ENCODE measurements at places on chromosomes 6 and 20. TPM values are rescaled to one million over a fixed set of nuclear protein-coding genes. Genes with fewer than 3 reads are reported as not detected.
A peak's percentile ranks its signal among the peaks of the same experiment; 100 is the strongest.

GRCh38 chr6:33440649-33441309 is 13.6 kb upstream of the ZBTB9 start:
- no peak for DNase-seq

GRCh38 chr6:38805127-38805655 is 90.1 kb downstream of the DNAH8 start:
- no peak for DNase-seq

- DNase-seq, result no peak
Observed at GRCh38 chr6:13664703-13665352, 46.8 kb downstream of the RANBP9 start.

- peak; percentile 46 for DNase-seq
Observed at GRCh38 chr6:118581489-118581959, 33.4 kb downstream of the PLN start.

DNA sequence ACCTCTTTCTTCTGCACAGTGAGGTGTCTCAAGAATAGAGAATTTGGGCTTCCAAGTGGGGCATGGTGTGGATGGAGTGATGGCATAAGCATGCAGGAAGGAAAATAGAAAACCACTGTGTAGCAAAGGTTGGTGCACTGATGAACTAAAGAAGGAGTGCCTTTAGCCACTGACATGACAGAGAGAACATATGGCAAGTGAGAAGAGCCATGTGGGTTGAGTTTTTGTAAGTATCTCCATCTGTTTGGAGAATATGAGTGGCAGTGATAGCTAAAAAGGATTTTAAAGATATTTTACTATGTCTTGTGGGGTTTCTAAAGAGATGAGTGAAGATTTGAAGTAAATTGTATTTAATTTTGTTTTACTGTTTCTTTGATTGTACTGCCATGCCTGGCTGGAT is 160.5 kb upstream of the GRIK2 start:
- no peak for DNase-seq

DNA sequence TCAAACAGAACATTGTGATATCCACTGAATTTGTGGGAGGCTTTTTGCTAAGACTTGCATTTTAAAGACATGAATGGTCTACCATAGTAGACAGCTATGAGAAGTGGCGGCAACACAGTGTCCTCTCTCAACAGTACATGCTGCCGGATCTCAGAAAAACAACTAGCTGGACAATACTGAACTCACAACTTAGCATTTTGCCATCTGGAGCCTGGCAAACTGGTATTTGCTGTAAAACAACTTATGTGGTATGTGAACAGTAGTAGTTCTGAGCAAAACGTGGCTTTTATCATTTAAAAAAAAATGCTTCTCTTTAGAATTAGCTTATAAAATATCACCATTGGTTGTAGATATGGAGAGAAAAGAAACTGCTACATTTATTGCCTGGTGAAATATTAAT is 3.3 kb upstream of the PXDC1 start:
- no peak for DNase-seq

GRCh38 chr6:78554341-78554740 is 313.0 kb upstream of the IRAK1BP1 start:
- no peak for DNase-seq

DNA sequence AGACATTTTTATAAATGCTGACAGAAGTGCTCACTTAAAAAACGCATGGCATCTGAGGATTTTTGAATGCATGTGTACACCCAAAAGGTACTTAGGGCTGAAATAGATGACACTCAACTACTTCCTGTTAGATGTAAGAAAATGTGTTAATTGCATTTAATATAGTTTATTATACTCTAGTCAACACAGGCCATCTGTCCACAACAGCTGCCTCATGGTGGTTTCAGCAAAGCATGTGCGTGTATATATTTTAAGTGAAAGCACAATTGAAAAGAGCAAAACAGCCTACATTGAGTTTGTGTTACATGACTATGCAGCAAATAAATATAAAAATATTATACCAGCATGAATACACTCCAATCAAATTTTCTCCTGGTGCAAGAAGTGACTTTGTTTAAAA is 1233.0 kb upstream of the EYS start:
- no peak for DNase-seq

DNA sequence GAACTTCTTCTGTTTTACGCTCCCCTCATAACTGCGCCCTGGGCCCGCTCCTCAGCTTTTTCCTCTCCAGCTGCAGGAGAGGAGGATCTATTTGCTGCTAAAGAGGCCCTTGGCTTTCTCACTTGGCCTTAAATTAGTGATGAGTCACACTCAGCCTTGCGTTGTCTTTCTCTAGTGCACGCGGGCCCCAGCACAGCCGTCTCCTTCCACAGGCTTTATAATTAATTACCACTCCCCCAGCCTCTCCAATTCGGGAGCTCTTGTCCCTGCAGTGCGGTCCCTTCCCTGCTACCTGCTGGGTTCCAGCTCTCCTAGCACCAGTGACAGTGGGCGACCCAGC is 25.2 kb downstream of the PACSIN1 start:
- peak; percentile 29 for DNase-seq

DNA sequence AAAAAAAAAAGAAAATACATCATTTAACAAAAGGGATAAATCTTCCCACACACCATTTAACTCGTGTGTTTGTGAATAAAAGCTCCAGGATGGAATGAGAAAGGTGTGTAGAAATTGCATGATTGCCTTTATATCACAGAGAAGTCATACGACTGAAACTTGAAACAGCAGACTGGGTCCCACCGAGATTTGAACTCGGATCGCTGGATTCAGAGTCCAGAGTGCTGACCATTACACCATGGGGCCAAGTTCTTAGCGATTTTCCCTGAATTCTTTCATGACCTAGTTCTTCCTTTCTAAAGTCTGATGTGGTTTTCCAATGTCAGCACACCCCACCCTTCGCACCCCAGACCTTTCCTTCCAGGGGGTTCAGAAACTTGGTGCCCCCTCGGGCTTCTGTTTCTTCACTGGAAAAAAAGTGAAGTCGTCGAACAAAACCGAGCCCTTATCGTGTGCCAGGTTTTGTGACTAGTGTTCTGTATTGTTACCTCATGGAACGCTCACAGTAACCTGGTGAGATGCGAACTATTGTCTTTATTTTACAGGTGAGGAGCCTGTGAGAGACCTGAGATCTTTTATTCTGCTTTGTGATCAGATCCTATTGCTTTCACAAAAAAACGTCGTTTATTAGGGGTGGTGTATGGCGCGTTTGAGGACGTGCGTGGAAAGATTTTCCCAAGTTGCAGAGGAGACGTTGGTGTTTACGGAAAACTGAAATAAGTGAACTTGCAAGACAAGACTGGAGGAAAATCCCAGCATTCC is 120.8 kb downstream of the OR2B2 start:
- peak; percentile 85 for DNase-seq

DNA sequence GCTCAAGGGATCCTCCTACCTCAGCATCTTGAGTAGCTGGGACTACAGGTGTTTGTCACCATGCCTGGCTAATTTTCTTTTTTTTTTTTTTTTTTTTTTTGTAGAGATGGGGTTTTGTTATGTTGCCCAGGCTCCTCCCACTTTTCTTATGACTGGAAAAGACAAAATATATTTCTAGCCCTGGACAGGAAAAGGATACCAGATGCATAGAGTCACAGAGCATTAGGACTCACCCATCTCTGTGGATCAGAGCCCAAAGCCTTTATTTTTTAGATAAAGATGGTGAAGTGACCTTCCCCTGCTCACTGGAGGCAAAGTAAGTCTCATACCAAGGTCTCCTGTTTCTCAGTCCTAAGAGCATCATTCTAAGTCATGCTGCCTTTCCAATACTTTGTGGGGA is 3.4 kb downstream of the TRIM10 start:
- DNase-seq, result no peak

DNA sequence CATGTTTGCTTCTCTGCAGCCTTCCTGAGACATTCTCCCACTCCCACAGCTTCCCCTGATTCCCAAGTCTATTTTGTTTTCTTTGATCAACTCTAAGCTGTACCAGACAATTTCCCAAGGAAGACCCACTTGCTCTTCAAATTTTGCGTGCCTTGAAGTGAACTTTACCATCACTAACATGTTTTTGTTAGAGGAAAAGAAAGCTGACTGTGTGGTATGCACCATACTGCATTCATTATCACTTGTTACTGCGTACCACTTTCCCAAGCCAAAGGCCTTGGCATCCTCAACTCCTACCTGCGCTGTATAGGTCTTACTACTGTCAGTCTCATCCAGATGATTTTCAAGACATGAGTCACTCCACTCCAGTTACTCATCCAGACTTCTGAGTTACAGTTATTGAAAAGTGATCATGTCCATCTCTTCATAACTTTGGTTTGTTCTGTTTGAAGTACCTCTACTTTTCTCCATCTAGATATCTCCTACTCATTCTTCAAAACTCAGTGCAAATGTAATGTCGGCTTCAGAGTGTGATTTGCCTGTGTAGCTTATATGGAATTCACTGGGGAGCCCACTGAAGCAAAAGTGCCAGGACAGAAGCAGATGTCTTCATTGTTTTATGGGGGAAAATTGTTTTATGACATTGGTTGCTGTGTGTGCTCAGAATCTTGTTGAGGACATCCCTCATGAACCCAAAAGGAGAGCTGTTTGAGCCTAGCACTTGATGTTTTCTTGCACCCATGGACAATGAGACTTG is 5.2 kb downstream of the RPS12 start:
- DNase-seq, result peak; percentile 5

DNA sequence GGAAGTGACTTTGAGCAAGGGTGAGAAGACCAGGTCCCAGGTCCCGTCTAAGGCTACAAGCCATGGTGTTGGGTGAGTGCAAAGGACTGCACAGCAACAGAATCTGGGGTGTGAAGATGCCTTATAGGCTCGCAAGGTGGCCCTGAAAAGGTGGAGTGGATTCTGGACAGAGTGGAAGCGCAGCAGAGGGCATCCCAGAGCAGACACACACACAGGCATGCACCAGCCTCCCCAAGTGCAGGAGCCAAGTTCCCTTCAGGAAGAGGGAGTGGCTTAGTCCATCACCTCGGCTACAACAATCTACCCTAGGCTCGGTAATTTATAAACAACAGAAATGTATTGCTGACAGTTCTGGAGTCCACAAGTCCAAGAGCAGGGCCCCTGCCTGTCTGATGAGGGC is 180.1 kb upstream of the PDE10A start:
- DNase-seq, result no peak

- no peak for DNase-seq
Observed at GRCh38 chr6:36235862-36236261, 34.0 kb upstream of the PNPLA1 start.

DNA sequence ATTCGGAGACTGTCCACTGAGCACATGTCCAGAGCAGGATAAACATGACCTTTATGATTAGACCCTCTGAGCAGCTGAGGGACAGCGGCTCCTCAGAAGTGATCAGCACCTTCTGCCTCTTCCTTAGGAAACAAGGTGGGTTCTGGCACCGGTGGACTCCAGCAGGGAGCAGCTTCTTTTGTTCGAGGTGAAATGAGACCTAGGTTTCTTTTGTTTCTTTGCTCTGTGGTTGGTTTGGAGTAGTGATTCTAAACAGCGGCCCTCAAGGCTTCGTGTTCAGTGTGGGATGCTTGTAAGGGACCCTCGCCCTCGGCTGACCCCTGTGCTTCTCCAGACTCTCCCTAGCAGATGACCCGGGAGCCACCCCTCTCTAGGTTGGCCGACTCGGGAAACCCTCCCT is 14.6 kb upstream of the FRMD1 start:
- no peak for DNase-seq

DNA sequence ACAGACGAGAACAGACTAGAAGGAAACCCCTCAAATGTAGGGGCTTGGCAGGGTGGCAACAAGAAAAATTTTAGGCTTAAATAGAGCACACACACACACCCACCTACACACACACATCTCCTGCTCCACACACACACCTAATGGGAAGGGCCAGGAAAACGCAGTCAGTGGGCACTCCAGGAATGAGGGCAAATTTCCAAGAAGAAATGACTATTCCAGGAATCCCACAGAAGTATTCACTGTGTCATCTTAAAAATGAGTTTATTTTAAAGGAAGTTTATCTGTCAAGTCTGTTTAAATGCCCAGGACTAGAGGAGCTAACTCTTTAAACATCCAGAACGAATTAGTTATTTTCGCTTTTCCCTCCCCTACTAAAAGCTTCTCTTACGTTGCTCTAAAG is 13.0 kb downstream of the ALDH8A1 start:
- DNase-seq, result peak; percentile 88

GRCh38 chr6:33882154-33882553 is 78.4 kb upstream of the MLN start:
- no peak for DNase-seq

DNA sequence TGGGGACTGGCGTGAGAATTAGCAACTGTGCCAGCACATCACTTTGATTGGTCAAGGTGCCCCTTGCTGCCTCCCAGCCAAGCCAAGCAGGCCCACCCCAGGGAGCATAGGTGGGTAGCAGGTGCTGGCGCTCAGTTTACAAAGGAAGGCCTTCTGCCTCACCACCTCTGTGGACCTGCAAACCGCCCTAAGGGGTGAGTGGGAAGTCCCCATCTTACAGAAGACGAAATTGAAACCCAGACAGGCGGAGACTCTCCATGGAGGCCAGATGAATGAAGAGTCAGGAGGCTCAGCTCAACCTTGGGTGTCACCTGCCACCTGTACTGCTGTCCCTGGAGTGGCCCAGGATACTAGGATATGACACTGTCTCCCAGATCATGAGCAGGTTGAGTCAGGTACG is 21.5 kb upstream of the MAS1L start:
- DNase-seq, result no peak

GRCh38 chr6:39560915-39561314 is 164.3 kb downstream of the KIF6 start:
- DNase-seq, result no peak

DNA sequence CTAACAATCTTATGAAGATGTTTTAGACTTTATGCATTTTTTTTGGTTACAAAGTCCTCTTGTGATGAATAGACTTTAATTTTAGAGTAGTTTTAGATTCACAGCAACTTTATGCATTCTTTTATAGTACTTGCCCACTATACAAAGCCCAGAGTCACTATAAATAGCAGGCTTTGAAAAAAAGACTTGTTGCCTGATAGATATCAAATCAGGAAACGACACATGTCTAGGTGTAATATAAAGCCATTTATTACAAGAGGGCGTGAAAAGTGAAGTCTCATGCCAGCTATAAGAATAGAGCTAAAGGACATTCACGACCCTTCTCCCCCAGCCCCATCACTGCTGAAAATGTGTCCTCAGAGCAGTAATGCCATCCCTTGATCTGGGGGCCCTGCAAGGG is 78.0 kb upstream of the MRPS10 start:
- DNase-seq, result no peak

- peak; percentile 96 for DNase-seq
Observed at GRCh38 chr20:1503564-1504227, 12.5 kb upstream of the SIRPB2 start.

- DNase-seq, result peak; percentile 63
Observed at GRCh38 chr6:142566628-142567396, 265.0 kb downstream of the ADGRG6 start.

DNA sequence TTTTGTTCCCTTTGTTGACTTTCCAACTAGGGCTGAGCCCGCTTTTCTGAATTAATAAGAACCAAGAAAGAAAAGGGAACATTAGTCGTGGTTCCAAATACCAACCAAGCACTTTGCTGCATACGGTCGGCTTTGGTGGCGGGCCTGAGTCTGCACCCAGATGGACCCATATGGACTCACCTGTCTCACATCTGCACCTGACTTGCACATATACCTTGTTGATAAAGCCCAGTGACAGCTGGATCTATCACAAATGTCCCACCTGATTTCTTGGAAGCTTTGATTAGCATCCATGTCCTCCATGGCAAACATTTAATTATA is 39.0 kb downstream of the TPD52L1 start:
- no peak for DNase-seq

The SCP2D1 gene
- total RNA-seq, result not detected

The DLK2 gene
- total RNA-seq, result 3.0 TPM

The HLA-DQA1 gene
- not detected for total RNA-seq

The SPATS1 gene
- not detected for total RNA-seq

The OSTM1 gene
- total RNA-seq, result 66.4 TPM

The HCRTR2 gene
- total RNA-seq, result not detected

The OR2H1 gene
- total RNA-seq, result not detected

The GSTA3 gene
- not detected for total RNA-seq

The GJA10 gene
- total RNA-seq, result not detected

The C6orf163 gene
- total RNA-seq, result 0.72 TPM

The OR2B6 gene
- not detected for total RNA-seq
